ENCODE measurements at places on chromosomes 3 and 15. TPM values are rescaled to one million over a fixed set of nuclear protein-coding genes. Genes with fewer than 3 reads are reported as not detected.

The CGNL1 gene
- total RNA-seq, result 49.3 TPM

The RASL12 gene
- total RNA-seq, result 70.4 TPM

The ANXA2 gene
- total RNA-seq, result 242 TPM

The CFAP92 gene
- 0.63 TPM for total RNA-seq

The CCDC54 gene
- not detected for total RNA-seq

The FRMD5 gene
- 20.8 TPM for total RNA-seq

The CASR gene
- not detected for total RNA-seq

The TRANK1 gene
- 13.2 TPM for total RNA-seq

The MITF gene
- 52.7 TPM for total RNA-seq

Data from right cardiac atrium (tissue), 5 donors.